ENCODE measurements at places on chromosomes 5 and 9.

- no peak for DNase-seq
These were observed 2.7 kb downstream of the TNC start for GRCh38 chr9:115115117-115115880.

DNA sequence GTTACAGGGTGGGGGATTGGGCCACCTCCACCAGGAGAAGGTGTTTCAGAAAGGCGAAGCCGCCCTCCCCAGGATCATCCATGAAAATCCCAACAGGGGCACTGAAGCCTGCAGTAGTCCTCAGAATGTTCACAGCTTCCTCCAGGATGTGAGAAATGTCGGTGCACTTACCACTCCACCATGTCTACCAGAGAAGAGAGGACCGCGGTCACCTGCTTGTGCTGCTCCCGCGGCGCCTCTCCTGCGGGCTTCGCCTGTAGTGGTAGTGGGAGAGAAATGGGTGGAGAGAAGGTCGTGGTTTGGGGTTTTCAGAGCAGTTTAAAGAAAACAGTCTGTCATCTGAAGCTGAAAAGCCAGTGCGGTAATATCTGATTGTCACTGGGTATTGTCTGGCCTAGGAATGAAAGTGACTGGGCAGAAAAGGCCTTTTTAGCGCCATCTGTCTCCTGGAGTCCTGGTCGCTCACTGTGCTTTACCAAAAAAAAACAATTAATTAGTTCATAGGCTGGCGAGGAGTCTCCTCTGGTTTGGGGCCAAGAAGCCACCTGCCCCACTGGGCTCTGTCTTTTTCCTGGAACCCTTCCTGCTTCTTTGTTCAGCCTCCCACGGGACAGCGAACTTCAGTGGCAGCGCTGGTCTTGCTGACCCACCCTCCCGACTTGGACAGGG lies 23.0 kb upstream of the PPP1R26 start:
- DNase-seq, result no peak

GRCh38 chr5:120907953-120908352 lies 443.9 kb downstream of the PRR16 start:
- DNase-seq, result no peak

DNA sequence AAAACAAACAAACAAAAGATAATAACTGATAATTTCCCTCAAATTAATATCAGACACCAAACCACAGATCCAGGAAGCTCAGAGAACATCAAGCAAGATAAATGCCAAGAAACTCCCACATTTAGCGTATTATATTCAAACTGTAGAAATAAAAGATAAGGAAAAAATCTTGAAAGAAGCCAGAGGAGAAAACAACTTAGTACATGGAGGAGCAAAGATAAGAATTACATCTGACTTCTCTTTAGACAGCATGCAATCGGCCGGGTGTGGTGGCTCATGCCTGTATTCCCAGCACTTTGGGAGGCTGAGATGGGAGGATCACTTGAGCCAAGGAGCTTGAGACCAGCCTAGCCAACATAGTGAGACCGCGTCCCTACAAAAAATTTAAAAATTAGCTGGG lies 17.2 kb upstream of the MLANA start:
- DNase-seq, result no peak

DNA sequence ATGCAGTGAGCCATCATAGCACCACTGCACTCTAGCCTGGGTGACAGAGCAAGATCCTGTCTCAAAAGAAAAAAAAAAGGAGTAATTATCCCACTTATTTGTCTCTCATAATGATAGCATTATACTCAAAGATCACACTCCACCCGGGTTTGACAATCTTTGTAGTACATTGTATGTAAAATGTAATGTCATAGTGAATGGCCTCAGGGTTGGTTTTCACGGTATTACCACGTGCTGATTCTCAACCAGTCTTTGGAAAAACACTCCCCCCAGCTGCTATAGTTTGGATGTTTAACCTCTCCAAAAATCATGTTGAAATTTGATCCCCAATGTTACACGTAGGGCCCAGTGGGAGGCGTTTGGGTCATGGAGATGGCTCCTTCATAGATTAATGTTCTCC lies 402.4 kb upstream of the GRAMD2B start:
- DNase-seq, result no peak

DNA sequence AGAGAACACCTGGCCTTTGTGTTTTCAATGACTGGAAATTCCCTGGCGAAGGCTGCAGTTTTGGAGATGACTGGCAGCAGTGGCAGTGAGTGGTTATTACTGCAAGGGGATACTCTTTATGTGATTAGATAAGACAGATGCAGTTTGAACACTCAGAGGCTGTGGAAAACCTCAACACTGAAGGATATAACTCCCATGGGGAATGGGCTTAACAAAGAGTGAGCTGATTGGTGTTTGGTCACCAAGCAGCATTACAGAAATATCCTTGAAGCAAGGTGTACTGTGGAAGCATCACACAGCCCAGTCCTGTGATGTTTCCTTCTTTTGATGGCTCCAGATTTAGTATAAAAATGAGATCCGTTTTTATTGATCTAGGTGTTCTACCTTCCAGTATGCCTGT lies 490.7 kb upstream of the PTPRD start:
- DNase-seq, result no peak

GRCh38 chr5:114176356-114176755 lies 185.5 kb upstream of the KCNN2 start:
- DNase-seq, result no peak

GRCh38 chr5:89120719-89121118 lies 237.7 kb upstream of the MEF2C start:
- DNase-seq, result no peak

DNA sequence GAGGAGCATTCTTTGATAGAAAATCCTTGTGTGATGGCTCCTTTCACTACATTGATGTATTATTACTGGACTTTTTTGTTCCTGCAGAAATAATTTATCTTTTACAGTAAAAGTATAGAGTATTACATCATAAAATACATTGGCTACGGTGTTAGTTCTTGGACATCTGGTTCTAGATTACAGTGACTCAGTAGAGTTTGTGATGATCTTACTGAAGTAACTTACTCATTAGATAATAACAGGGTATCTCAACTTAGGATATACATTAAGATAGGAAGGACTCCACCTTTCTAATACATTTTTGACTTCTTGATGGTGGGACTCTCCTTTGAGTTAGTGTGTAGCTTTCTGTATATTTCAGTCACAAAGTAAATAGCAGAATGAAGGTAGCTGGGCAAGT lies 59.1 kb downstream of the ZNF462 start:
- no peak for DNase-seq

- DNase-seq, result no peak
These were observed 48.9 kb downstream of the RASEF start for GRCh38 chr9:83013867-83014605.

DNA sequence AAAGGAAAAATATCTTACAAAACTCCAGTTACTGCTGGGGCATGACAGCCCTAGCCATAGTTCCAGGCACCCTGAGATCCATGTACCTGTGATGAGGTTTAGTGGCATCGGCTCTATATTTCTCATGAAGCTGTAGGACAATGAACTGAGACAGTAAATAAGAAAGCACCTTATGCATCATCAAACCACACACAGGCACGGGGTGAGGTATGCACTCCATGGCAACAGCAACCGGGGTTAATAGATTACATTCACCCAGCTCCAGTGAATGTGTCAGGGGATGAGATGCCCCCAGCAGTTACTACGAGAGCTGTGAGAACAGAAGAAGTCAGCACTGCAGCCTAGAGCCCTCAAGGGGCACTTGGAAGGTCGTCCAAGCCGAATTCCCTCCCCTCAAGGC lies 162.0 kb upstream of the S1PR3 start:
- no peak for DNase-seq

- DNase-seq, result no peak
These were observed 146.4 kb upstream of the ZNF366 start for GRCh38 chr5:72653586-72653985.

- DNase-seq, result no peak
These were observed 210.3 kb downstream of the SREK1 start for GRCh38 chr5:66354422-66354821.

GRCh38 chr5:169668732-169669131 lies 31.7 kb downstream of the DOCK2 start:
- no peak for DNase-seq
